ENCODE measurements at places on chromosomes 2 and 18.

DNA sequence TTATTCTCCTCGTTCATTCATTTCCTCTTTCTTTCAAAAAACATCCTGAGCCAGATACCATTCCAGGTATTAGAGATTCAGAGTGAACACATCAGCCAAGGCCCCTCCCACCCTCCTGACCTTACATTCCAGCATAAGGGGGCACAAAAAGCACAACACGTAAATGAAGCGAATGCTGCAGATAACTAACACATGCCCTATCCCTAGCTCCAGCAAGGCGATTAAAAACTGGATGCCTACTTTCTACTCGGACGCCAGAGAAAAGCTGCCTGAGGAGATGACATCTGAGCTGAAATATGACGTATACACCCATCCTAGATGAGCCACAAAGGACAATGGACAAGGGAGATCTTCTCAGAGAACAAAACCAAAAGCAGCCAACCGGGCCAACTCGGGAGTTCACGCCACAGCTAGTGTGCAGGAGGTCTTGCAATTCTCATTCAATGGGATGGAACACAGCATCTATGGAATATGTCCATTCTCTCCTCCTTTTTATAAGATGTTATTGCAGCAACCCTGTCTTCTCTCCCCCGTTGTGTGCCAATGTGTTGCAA, 33.5 kb downstream of the FEZ2 start:
- DNase-seq, result no peak

GRCh38 chr2:110973262-110973661, 147.5 kb upstream of the BCL2L11 start:
- no peak for DNase-seq

DNA sequence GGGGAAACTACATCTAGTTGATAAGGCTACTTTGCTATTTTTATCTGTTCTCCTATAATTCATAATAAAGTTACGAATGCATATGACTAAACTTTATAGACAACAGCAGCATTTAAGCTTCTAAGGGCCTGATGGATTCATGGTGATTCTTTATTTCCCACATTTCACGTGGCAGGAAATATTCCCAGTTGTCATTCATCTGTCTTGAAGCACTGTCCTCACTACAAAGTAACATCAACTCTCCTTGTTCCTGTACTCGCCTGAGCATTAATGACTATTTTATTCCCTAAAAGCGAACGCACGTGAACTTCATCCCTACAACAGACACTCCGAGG, 2.6 kb downstream of the SATB2 start:
- DNase-seq, result no peak

DNA sequence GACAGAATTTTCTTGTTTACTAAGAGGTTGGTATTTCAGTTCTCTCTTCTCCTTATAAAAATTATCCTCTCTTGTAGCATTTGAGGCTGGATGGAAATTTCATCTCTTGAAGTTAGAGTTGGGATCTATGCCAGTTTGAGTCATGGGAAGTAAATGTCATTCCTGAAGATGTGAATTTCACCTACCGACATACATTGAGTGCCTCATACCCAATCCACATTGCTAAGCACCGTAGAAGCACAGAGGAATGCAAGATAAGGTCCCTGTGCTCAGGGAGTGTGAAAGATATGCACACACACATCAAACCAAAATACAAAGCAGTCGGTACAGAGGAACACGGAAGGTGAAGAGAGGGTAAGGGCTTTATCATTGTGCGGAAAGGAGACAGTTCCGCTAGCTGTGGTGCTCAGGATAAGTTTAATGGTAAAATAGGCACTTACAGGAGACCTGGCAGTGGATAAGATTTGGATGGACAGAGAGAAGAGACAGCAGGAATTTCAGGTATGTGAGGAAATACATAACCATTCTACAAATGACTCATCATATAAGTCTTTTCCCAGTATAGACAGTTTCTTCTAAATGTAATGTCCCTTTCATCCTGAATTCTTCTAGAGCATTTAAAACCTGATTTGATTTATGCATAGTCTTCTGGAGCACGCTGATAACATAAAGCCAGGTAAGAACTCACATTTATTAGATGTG, 205.3 kb upstream of the ST6GAL2 start:
- no peak for DNase-seq

DNA sequence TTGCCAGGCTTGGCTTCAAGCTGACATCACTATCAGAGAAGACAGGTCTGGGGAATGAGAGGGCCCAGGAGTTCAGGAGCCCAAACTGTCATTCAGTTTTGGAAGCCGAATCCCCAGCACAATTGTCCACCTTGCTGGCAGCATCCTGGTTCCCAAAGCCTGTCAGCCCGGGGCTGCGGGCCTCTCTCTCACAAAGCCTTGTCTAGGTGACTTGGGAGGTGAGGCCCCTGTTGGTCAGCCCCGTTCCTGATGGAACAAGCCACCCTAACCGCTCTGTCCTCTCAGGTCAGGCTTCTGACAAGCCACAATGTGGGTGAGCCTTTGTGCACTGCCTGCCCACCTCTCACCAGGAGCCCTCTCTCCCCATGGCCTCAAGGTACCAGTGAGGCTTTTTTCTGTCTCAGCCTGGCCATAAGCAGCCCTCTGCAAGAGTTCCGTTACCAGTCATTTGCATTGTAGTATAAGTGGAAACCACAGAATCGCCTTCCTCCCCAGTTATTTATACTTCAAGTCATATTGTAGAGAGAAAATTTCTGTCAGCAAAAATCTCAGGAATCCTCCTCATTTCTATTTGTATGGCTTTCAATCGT, 100.6 kb downstream of the MSH2 start:
- DNase-seq, result no peak
